ENCODE measurements at places on chromosomes 7 and 10. TPM values are rescaled to one million over a fixed set of nuclear protein-coding genes. Genes with fewer than 3 reads are reported as not detected.

DNA sequence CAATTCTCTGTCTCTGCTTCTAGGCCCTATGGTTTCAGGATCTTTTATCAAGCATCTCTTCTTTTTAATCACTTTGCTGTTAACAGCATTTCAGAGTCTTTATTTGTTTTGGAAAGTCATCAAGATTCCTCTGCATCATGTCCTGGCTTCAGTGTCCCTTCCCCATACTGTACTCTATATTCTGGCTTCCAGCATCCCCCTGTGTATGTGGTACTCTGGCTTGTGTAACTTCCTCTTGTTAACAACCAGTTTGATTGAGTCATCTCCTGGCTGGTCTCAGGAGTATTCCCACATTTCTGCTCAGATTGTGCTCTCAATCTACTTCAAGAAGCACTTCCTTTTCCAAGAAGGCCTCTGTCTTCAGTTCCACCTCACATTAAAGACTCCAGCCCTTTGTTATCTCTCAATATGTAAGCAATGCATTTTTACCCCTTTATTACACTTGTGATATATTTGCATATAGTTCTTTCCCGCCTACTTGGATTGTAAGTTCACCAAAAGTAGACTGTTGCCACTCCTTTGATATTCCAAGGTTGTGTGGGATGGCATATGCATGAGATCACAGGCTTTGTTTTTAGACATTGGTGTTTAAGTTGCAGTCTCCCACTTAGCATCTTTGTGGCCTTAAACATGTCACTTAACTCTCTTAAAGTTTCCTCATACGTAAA lies 15.1 kb upstream of the ATE1 start:
- peak overlapping the region; percentile 33 for H3K27ac ChIP-seq
- H3K27me3 ChIP-seq, result no peaks in the 10 kb centered on the region
- peak; percentile 62 for DNase-seq
- peaks cover 4% of the 10 kb centered on the region for H3K4me1 ChIP-seq
- no peak overlapping the region for H3K4me3 ChIP-seq
- no peaks in the 10 kb centered on the region for H3K36me3 ChIP-seq

DNA sequence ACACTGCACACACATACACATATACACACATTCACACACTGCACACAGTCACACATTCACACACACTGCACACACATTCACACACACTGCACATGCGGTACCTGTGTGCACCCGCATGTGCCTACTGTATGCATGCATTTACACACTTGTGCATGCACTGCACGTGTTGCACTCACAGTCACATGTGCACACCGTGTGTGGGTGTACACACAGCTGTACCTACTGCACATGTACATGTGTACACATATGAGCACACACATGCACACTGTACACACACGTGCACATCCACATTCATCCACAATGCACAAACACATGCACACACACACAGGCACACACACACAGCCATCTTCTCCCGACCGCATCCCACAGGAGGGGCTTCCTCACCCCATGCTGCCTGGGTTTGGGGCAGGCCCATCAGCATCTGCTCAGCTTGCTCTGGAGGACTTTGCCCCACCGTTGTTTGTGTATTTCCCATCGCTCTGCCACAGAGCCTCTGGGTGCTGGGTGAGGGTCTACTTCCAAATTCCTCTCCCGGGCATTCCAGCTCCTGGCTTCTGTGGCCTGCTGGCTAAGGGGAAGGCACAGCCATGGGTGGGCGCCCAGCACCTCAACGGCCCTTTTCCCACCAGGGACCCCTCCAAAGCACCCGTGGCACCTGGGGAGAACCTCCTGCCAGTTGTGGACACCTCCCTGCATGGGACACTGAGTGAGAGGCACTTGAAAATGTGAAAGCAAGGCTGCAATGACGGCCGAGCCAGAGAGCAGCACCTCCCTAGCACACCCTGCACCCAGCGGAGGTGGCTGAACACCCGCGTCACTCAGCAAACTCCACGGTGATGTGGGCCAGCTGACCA lies 324.3 kb downstream of the PTPRN2 start:
- H3K4me1 ChIP-seq, result no peaks in the 10 kb centered on the region
- H3K36me3 ChIP-seq, result no peaks in the 10 kb centered on the region
- DNase-seq, result no peak
- no peak overlapping the region for H3K27ac ChIP-seq
- no peaks in the 10 kb centered on the region for H3K27me3 ChIP-seq
- no peak overlapping the region for H3K4me3 ChIP-seq

- peaks cover 16% of the 10 kb centered on the region for H3K36me3 ChIP-seq
- H3K4me1 ChIP-seq, result peaks cover 4% of the 10 kb centered on the region
- no peak overlapping the region for H3K4me3 ChIP-seq
- no peak overlapping the region for H3K27ac ChIP-seq
Measured at GRCh38 chr7:75596727-75597614, 104.9 kb downstream of the SPDYE5 start.

DNA sequence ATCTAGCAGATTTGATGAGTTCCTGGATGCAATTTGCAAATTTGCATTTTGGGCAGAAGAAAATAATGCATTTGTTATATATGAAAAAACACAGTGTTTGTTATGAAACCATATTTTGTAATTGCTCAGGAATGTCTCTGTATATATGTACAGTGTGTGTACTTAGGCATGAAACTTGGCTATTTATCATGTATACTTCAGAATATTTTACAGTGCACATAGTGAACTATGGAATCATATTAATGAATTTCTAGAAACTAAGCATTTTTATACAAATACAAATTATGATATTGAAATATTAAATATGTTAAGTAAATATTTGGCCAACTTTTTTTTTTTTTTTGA lies 107.5 kb downstream of the TWIST1 start:
- no peaks in the 10 kb centered on the region for H3K36me3 ChIP-seq
- no peaks in the 10 kb centered on the region for H3K27me3 ChIP-seq
- no peak overlapping the region for H3K4me3 ChIP-seq

DNA sequence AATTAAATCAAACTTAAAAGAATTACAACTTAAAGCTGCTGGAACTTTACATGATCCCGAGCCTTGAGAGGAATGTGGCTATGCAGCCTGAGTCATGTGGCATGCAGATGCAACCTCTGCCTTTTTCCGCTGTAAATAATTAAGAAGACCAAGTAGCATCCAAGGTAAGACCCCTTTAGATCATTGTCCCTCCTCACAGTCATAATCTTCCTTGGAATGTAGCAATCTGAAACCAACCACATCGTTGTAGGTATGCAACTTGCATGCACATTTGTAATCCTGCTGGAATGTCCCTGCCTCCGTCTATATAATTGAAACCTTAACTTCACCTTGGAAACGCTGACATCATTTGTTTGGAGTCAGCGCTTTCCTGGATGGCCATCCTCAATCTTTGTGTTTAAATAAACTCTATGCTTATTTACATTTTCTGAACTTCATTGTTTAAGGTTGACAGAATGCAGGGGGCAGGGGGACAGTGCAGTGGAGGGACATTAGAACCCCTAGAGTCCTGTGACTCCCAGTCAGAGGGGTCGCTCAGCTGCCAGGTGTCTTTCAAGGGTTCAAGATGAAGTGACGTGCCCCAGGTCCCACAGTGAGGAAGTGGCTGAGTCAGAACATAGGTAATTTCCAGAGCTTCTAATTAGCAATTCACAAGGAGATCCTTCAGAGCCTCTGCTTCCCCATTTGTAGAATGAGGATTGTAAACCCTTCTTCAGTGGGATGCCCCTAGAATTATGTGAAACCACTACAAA lies 110.7 kb downstream of the RALA start:
- H3K27me3 ChIP-seq, result no peaks in the 10 kb centered on the region
- peaks cover 9% of the 10 kb centered on the region for H3K4me1 ChIP-seq
- H3K36me3 ChIP-seq, result no peaks in the 10 kb centered on the region

HOXA9 gene
- total RNA-seq, result not detected

Data from ascending aorta (tissue), 2 donors.